ENCODE measurements at places on chromosomes 6 and 20.

- DNase-seq = no peak
Observed at GRCh38 chr6:156425359-156426020, 351.7 kb upstream of the ARID1B start.

DNA sequence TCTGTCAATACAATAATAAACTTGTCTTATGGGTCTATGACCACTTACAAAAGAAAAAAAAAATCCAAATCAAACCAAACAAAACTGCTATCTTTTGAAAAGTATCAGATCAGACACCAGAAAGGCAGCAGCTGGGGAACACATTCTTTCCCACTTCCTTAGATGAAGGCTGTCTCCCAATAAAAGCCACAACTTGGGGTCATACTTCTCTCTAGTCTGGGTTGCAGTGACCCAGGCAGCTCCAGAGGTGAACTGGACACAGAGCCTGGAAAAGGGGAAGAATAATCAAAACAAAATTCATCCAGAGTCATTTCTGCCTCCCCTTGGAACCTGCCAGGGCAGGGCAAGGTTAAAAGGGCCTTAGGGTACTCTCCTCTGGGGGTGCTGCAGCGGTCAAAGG is 19.1 kb downstream of the ATXN1 start:
- DNase-seq = no peak

GRCh38 chr20:10718661-10719060 is 44.9 kb upstream of the JAG1 start:
- DNase-seq = no peak

DNA sequence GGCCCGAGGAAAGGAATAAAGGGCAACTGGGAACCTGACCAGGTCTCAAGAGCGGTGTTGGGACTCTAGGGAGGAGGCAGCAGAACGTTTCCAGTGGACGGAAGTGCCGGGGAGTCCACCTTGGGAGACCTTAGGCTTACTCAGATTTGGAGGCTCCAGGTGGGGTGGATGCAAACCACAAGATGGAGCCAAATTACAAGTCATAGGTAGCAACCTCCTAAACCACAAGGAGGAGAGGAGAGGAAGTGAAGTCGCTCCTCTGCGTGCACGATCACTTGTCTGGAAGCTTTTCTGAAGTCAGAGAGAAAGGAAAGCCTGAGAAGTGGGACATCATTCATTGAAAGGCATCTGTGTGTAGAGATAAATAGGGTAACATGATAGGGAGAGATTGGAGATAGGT is 9.3 kb downstream of the HLA-DOA start:
- DNase-seq = no peak

DNA sequence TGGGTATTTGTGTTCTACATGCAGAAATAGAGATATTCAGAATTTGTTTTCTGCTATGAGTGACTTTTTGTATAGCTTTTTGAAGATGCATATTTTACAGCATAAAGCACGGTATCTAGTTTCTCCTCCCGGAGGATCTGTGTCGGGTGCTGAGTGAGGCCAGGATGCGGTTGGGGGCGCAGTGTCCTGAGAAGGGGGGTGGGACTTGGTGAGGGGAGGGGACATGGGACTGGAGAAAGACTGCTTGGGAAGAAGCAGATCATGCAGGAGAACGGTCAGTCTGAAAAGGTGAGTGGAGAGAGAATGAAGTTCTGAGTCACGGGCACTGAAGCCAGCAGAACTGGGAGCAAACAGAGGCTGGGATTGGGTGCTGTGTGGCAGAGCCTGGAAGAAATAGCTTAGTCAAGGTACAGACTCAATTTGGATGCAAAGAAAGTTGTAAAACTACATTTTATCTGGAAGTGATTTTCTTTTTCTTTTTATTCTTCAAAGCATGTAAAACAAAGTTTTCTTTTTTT is 44.0 kb downstream of the STX11 start:
- no peak for DNase-seq

- peak; percentile 66 for DNase-seq
Observed at GRCh38 chr6:80366051-80366450, 259.6 kb downstream of the BCKDHB start.

GRCh38 chr20:35405775-35406174 is 6.0 kb downstream of the UQCC1 start:
- DNase-seq = no peak

- no peak for DNase-seq
Observed at GRCh38 chr20:26207237-26207966, 510.7 kb upstream of the ZNF337 start.

DNA sequence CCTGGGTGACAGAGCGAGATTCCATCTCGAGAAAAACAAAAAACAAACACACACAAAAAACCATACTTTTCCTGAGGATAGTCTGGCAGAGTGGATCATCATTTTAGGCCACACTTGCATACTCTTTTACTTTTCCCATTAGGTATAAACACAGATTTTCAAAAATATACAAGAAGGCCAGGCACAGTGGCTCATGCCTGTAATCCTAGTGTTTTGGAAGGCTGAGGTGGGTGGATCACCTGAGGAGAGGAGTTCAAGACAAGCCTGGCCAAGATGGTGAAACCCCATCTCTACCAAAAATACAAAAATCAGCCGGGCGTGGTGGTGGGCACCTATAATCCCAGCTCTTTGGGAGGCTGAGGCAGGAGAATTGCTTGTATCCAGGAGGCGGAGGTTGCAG is 85.5 kb downstream of the ARHGAP18 start:
- DNase-seq = no peak

GRCh38 chr20:3629893-3630292 is 33.3 kb downstream of the GFRA4 start:
- DNase-seq = no peak

- DNase-seq = no peak
Observed at GRCh38 chr20:62595069-62595468, 47.2 kb upstream of the SLCO4A1 start.

- DNase-seq = no peak
Observed at GRCh38 chr6:53524455-53524815, 20.5 kb downstream of the GCLC start.

- DNase-seq = no peak
Observed at GRCh38 chr20:22925613-22925983, 109.5 kb upstream of the SSTR4 start.

- no peak for DNase-seq
Observed at GRCh38 chr20:45402946-45403345, 5.1 kb upstream of the DBNDD2 start.

DNA sequence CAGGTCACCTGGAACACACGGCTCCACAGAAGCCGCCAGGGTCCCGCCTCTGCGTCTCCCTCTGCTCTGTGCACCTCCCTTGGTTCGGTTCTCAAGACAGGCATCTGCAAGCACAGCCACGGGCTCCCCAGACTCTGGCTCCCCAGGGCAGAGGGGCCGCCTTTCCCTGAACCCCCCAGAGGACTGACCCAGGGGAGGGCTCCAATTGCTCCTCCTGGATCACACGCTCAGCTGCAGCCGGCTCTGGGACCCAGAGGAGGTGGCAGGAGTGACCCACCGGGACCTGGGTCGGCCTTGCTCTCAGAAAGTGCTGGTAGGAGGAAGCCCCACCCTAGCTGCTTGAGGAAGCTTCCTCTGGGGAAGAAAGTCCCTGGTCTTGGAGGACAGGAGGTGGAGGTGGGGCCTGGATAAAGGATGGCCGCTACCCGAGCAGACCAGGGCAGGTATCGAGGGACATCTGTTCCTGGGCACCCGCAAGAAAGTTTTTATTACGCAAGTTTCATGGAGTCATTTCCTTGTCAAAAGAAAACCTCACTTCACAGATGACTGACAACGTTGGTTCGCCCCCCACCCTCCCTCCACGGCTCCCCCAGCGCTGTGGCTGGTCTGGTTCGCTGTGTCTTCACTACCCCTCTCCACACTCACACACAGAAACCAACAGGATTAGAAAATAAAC is 103.9 kb upstream of the AFDN start:
- DNase-seq = no peak

- DNase-seq = no peak
Observed at GRCh38 chr6:105805501-105806023, 280.6 kb upstream of the PRDM1 start.

- no peak for DNase-seq
Observed at GRCh38 chr6:34696189-34696738, 303 bp downstream of the ILRUN start.

DNA sequence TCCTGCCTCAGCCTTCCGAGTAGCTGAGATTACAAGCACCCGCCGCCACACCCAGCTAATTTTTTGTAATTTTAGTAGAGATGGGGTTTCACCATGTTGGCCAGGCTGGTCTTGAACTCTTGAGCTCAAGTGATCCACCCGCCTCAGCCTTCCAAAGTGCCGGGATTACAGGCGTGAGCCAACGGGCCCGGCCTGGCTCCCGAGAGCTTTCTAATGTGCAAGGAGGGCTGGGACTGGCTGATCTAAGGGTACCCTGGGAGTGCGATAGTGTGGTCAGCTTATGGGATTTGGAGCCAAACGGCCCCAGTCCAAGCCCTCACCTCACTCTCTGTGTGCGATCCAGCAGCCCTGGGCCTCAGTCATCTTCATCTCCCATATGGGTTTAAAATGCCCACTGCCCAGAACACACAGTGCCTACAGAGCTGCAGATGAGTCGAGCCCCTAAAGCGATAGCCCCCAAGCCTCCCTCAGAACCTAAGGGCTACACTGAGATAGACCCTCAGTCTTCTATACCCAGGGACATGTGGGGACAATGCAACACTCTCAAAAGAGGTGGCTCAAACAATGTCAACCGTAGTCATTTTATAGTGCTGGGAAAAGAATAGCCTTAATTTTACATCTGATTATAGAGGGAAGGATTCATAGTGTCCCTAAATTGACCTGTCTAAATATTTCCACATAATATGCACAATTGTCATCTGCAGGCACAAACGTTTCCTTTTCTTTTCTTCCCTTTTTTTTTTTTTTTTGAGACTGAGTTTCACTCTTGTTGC is 50.1 kb downstream of the SSR1 start:
- no peak for DNase-seq

GRCh38 chr6:53280207-53280606 is 68.5 kb downstream of the ELOVL5 start:
- no peak for DNase-seq

DNA sequence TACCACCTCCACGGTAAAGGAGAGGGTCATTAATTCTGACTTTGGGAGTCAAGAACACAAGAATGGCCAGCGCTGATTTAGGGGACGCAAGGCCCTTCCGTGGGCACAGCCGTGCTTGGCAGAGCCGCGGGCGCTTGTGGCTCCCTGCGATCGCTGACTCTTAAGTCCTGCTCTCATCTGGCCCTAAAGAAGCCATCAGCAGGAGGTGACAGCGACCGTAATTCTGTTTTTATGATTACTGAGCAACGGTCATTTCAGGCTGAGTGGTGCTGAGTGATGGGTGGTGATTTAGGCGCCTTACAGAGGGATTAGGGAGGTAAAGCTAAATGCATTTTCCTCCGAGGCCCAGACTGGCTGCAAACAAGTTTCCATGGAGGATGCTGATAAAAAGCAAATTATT is 364.6 kb upstream of the SULF2 start:
- no peak for DNase-seq

DNA sequence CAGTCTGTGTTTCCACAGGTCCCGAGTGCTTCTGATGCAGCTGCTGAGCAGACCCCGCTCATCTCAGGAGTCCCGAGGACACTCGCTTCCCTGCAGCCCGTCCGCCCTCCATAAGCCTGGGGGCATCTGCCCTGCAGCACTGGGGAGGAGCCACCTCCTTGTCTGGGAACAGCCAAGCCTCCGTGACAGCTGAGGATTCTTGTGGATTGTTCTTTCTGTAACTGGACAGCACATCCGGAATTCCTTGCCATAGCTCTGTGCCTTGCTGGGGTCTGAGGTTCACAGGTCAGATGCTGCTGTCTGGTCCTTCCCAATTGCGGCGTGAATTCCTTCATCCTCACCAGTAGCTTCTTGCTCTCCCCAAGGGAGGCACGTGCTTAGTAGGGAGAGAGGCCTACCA is 38.4 kb upstream of the FNDC1 start:
- DNase-seq = no peak

DNA sequence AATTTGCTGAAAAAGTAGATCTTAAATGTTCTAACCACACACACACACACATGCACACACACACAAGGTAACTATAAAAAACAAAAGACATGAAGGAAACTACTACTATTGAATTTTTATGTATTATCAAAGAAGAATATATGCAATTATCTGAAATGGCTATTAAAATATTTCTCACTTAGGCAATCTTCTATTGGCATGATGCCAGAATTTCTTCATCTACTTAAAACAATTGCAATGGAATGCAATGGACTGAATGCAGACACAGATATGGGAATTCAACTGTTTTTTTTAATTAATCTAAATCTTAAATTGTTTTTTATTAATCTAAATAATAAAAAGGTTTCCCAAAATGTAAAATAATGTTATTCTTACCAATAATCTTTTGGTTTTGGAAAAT is 152.6 kb upstream of the SMLR1 start:
- no peak for DNase-seq

GRCh38 chr6:45933855-45934254 is 81.8 kb downstream of the CLIC5 start:
- no peak for DNase-seq

DNA sequence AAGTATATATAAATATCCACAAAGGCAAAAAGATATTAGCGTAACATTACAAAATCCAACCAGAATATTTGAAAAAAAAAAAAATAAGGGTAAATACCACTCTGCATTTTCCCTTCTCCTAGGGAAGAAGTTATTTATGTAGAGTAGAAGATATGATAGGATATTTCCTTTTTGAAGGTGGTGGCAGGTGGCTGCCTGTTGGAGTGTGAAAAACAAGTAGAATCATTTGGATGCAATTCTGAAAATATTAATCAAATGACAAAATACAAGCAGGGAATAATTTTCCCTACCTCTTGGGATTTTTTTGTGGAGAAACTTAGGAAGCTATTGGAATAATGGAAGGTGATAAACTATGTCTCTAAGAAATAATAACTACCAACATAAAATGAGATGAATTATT is 62.5 kb upstream of the OGFRL1 start:
- DNase-seq = peak; percentile 31

DNA sequence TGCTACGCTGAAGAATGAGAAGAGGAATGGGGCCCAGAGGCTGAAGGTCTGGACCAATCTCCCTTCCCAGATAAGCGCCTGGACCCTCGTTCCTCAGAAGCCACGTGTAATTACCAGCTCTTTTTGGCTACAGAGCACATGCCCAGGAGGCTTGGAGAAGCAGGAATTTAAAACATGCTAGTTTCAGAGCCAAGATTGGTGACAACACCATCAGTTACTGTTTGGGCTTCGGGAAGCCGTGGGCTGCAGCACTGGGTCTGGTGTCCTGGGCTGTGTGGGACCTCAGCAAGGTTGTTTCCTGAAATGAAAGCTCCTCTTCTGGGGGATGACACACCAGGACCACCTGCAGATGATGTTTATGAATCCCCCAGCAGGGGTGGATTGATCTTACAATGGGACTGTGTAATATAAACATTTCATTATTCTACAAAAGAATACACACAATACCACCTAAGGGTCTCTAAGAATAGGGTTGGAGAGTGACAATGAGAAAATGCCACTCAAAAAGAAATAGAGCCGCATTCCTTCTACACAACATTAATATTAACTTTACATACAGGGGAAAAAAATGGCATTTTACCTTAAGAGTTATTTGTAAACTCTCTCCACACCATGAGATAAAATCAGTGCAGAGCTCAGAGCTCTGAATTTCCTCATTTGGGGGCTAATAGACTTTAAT is 207.8 kb upstream of the FOXQ1 start:
- no peak for DNase-seq

GRCh38 chr6:149363154-149363553 is 36.9 kb upstream of the SUMO4 start:
- DNase-seq = no peak

GRCh38 chr6:150937132-150937906 is 71.8 kb downstream of the MTHFD1L start:
- no peak for DNase-seq

GRCh38 chr20:14178952-14179351 is 158.5 kb downstream of the FLRT3 start:
- no peak for DNase-seq

- no peak for DNase-seq
Observed at GRCh38 chr20:15561070-15561569, 1012.1 kb downstream of the KIF16B start.

- no peak for DNase-seq
Observed at GRCh38 chr6:6314596-6314995, 5.9 kb downstream of the F13A1 start.
